T-helper 2 cell (primary cell): ENCODE measurements at places on chromosomes 3 and 15.

- DNase-seq = no peak
Measured at GRCh38 chr15:52765785-52766184, 24.4 kb downstream of the ONECUT1 start.

DNA sequence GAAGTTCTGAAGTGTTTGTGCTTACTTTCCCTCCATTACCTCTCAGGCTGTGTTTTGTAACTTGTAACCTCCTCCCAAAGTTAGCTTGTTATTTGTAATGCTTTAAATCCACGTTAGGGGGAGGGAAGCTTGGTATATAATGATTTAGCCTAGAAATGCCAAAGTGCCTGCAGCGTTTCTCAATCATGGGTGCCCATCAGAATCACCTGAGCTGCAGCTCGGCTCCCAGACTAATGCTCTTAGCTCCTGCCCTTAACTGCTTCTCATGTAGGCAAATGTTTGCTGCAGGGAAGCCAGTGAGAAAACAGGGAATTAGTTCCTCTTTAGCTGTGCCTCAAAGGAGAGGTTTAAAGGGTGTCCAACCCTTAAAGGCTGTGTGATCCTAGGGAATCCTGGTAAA is 219.2 kb upstream of the NAALADL2 start:
- no peak for DNase-seq

DNA sequence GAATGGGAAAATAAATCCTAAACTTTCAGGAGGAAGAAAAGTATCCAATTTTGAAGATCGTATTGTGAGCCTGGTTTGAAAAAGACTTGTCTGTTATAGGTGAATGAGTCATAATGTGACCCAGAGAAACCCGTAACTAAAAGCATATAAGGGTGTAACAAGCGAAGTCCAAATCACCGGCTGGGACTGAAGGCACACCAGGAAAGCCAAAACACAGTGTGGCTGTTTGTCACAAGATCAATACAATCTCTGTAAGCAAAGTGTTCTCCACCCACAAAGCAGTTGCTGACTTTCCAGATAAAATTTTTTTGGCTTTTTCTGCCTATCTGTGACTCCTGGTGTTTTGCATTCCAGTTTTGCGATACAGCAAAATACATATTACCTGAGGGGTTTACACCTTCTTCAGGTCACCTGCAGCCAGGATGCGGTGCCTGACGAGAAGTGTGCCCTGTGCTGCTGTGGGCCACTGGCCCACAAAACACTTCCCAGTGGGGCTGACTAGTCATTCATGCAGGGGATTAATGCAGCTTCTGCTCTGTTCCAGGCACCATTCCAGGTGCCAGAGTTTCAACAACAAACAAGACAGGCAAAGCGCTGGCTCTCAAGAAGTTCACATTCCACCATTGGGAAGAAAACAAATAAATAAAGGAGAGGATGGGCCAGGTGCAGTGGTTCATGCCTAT is 14.4 kb downstream of the HES1 start:
- no peak for DNase-seq

DNA sequence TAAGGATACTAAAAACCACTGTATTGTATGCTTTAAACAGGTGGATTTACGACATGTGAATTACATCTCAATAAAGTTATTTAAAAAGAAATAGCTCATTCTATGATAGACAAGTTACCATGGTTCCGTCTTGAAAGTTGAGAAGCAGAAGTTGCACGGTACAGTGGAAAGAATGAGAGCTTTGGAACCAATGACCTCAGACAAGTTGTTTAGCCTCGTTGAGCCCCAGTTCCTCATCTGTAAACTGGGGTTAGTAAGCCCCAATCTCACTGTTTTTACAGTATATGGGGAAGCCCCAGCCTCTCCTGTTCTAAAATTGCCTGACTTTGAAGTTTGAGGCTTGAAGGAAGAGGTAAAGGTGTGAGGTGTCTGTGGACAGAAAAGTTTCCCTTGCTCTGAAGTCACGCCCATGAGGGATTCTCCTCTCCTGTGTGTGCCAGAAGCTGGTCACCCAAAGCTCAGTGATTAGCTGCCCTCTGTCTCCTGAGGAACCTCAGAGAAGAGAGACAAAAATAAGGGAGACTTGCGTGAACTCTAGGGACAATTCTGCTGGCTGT is 10.0 kb downstream of the CRYGS start:
- no peak for DNase-seq
